Ascending aorta (tissue), 2 donors: ENCODE measurements at places on chromosomes 4 and X. TPM values are rescaled to one million over a fixed set of nuclear protein-coding genes. Genes with fewer than 3 reads are reported as not detected.
A peak's percentile ranks its signal among the peaks of the same experiment; 100 is the strongest.

GLUD2 gene
- 2.1 TPM for total RNA-seq

GRCh38 chrX:136431625-136432024 lies 56.1 kb upstream of the BRS3 start:
- H3K27ac ChIP-seq, result no peak overlapping the region
- H3K36me3 ChIP-seq, result no peaks in the 10 kb centered on the region
- no peaks in the 10 kb centered on the region for H3K4me1 ChIP-seq
- DNase-seq, result no peak
- H3K4me3 ChIP-seq, result no peak overlapping the region

GRCh38 chr4:182306792-182307507 lies 63.7 kb downstream of the TENM3 start:
- DNase-seq, result no peak
- H3K27me3 ChIP-seq, result no peaks in the 10 kb centered on the region
- H3K27ac ChIP-seq, result no peak overlapping the region
- no peak overlapping the region for H3K4me3 ChIP-seq

- no peak overlapping the region for H3K4me3 ChIP-seq
- H3K36me3 ChIP-seq, result no peaks in the 10 kb centered on the region
- H3K4me1 ChIP-seq, result no peaks in the 10 kb centered on the region
- no peaks in the 10 kb centered on the region for H3K27me3 ChIP-seq
- no peak for DNase-seq
Observed at GRCh38 chrX:68681443-68681941, 34.0 kb downstream of the STARD8 start.

GRCh38 chr4:74503580-74503979 lies 58.6 kb downstream of the AREG start:
- no peaks in the 10 kb centered on the region for H3K4me1 ChIP-seq
- H3K36me3 ChIP-seq, result no peaks in the 10 kb centered on the region
- DNase-seq, result no peak
- H3K27ac ChIP-seq, result no peak overlapping the region
- no peaks in the 10 kb centered on the region for H3K27me3 ChIP-seq

DNA sequence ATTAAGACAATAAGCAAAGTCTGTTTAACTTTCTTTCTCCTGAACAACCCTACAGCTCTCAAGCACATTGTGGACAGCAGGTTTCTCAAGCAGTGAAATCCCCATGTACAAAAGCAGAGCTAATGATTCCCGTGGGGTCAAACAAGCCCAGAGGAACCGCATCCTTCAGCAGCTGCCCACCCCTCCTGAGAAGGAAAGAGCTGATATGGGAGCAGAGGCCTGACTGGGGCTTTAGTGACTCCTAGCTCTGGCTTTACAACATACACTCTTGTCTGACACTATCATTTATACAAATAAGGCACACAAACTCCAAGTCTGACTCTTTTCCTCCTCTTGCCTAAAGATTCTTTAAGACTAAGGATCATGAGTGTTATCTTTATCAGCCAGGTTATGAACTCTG lies 32.8 kb downstream of the HDAC8 start:
- H3K4me3 ChIP-seq, result no peak overlapping the region
- H3K27ac ChIP-seq, result no peak overlapping the region
- H3K4me1 ChIP-seq, result no peaks in the 10 kb centered on the region
- H3K36me3 ChIP-seq, result no peaks in the 10 kb centered on the region
- no peaks in the 10 kb centered on the region for H3K27me3 ChIP-seq
- no peak for DNase-seq

S100G gene
- total RNA-seq, result not detected

HNRNPH2 gene
- 21.4 TPM for total RNA-seq

DNA sequence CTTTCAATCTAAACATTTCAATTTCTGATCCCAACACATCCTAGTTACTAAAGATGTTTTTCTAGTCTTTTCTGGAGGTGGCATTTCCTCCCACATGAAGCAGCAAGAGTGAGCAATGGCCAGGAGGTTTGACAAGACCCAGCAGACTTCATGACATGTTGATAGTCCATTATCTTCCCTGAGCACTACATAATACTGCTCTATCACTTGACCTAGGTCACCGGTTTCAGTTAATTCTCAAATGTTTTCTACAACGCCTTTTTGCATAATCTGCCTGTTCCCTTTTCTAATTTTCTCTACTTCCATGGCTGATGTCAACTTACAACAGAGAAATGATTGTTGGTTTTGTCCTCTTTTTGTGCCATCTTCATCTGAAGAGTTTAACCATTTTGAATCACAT lies 62.0 kb upstream of the GPRIN3 start:
- no peak overlapping the region for H3K27ac ChIP-seq
- H3K36me3 ChIP-seq, result no peaks in the 10 kb centered on the region

- no peaks in the 10 kb centered on the region for H3K36me3 ChIP-seq
- H3K27ac ChIP-seq, result peak overlapping the region; percentile 32
- no peak overlapping the region for H3K4me3 ChIP-seq
- peak; percentile 82 for DNase-seq
- H3K4me1 ChIP-seq, result peaks cover 9% of the 10 kb centered on the region
- H3K27me3 ChIP-seq, result no peaks in the 10 kb centered on the region
Observed at GRCh38 chr4:6917461-6918271, 8.0 kb downstream of the TBC1D14 start.

- no peak overlapping the region for H3K27ac ChIP-seq
- no peak for DNase-seq
- no peaks in the 10 kb centered on the region for H3K4me1 ChIP-seq
Observed at GRCh38 chrX:32998776-32999175, 212.6 kb downstream of the DMD start.

RPGR gene
- 12.0 TPM for total RNA-seq

GRCh38 chr4:164383058-164383357 lies 370.9 kb upstream of the SMIM31 start:
- no peaks in the 10 kb centered on the region for H3K27me3 ChIP-seq
- H3K27ac ChIP-seq, result no peak overlapping the region
- no peaks in the 10 kb centered on the region for H3K4me1 ChIP-seq
- H3K36me3 ChIP-seq, result no peaks in the 10 kb centered on the region
- peak overlapping the region; percentile 33 for H3K4me3 ChIP-seq
